ENCODE measurements at places on chromosomes 4 and X.

GRCh38 chr4:139286186-139286698, 6.2 kb upstream of the MGARP start:
- DNase-seq: no peak

GRCh38 chr4:150722908-150723362, 141.0 kb downstream of the MAB21L2 start:
- DNase-seq: no peak

DNA sequence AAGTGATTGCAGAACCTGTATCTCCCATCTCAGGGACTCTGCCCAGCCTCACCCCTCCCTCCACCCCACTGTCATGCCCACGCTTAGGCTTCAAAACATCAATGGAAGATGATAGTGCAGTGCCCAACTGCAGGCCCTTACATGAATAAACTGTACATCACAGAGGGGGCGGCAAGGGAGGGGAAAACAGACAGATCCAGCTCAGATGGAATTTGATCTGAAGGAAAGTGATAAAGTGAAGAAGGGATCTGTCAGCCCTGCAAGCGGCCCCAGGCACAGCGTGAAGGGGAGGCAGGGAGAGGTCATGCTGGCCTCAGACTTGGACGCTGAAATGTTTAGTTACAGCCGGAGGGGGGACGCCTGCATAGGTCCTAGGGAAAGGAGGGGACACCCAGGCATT, 38.5 kb downstream of the GYG2 start:
- no peak for DNase-seq

DNA sequence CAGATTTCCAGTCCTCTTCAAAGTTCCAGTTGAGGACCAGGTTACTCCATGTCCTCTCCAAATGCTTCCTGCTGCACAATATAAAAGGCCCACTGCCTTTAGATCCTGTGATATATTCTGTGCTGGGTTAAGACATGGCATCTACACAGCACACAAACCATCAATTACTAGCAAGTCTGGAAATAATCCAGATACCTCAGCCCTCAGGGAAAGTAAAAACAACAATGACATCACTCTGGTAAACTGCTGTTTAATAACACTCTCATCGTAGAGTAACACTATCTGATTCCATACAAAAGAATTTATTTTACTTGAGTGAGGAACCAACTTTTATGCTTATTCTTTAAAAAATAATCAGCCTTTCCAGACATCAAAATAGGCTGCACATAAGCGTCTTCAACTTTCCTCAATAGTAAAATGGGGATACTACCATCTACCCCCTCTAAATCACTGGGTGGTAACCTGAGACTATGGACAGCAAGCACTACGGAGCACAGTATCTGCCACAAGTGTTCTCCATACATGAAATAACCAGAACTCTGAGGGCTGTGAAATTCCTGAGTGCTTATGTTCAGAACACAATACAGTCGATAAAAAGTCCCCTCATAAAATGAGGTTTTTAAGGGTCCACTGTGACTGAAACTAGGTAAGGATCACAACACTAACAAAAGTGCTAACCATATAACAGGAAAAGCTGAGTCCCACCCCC, 53.4 kb downstream of the ABCG2 start:
- DNase-seq: peak; percentile 44

GRCh38 chrX:13703135-13703534, 14.2 kb downstream of the RAB9A start:
- DNase-seq: no peak

DNA sequence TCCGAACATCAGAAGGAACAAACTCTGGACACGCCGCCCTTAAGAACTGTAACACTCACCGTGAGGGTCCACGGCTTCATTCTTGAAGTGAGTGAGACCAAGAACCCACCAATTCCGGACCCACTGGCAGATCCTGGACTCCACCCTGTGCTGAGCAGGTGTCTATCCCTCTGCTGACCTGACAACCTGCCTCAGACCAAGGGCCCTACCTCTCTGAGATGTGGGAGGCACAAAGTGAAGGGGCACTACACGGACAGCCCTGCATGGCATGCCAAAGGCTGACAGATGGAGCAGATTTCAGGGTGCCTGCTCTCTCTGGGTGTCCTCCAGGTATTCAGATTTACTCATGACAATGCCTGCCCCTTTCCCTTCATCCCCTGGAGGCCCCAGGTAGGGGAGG, 14.0 kb upstream of the HSFX1 start:
- no peak for DNase-seq

- peak; percentile 55 for DNase-seq
Observed at GRCh38 chr4:57043347-57044251, 64.9 kb downstream of the POLR2B start.

GRCh38 chr4:7307394-7308099, 115.2 kb downstream of the SORCS2 start:
- no peak for DNase-seq

DNA sequence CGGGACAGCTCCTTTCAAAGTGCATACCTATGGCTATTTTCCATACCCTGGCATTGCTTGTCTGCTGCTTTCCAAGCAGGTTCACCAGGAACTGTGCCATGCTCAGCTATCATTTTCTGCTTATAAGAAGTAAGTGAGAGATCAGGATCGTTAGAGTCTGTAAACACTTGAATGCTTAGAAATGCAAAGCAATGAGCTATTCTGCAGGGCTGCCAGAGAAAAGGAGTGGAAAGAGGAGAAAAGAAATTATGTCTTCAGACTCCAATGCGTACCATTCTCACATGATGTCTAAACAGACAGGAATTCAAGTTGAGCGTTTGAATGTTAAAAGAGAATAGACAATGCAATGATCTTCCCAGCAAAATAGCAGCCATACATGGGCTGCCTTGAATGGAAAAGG, 245.5 kb upstream of the SLC7A11 start:
- DNase-seq: no peak

GRCh38 chrX:39158801-39159657, 357.8 kb downstream of the MID1IP1 start:
- DNase-seq: no peak

DNA sequence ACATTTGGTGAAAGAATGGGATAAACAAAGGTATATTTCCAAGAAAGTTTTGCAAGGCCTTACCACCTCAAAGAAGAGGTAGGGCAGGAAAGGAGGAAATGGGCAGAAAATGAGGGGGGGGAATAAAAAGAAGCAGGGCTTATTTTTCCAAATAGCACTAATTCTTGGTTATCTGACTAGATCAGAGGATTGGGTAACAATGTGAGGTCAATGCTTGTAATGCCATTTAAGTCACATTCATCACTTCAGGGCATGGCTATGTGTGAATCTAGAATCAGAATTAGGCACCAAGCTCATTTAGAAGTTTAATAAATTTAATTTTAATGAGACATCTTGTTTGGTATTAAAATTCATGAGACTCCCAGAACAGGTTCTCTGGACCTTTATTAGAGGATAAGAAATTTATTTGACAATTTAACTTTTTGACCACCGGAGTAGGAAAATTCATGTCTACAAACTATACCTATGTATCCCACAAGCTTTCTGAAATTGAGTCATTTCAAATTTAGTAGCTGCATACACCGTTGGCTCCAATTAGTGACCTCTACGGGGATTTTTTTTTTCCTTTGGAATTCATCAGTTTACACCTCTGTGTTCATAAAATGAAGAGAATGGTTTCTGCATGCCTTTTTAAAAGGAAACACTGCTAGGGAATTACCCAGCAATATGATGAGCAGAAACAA, 1.4 kb upstream of the STS start:
- no peak for DNase-seq

GRCh38 chr4:185229021-185229818, 19.8 kb downstream of the SNX25 start:
- DNase-seq: no peak

DNA sequence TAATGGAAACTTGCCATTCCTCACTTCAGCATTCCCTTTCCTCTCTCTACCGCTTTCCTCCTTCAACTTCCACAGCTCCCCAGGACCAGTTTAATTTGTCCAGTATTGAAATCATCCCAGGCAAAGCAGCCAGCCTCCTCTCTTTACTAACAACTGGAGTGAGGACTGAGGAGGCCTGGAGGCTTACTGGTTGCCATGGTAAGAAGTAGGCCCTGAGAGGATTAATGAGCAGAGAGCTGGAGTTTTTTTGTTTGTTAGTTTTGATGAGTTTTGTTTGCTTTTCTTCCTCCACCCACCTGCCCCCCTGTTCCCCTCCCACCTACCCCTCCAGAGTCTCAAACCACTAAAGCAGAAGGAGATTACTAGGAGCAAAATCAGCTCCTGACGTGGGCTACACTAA, 29.5 kb upstream of the PLP1 start:
- DNase-seq: no peak

- no peak for DNase-seq
Observed at GRCh38 chrX:54494989-54495813, 833 bp downstream of the FGD1 start.

- no peak for DNase-seq
Observed at GRCh38 chr4:25466966-25467697, 90.1 kb downstream of the ANAPC4 start.

DNA sequence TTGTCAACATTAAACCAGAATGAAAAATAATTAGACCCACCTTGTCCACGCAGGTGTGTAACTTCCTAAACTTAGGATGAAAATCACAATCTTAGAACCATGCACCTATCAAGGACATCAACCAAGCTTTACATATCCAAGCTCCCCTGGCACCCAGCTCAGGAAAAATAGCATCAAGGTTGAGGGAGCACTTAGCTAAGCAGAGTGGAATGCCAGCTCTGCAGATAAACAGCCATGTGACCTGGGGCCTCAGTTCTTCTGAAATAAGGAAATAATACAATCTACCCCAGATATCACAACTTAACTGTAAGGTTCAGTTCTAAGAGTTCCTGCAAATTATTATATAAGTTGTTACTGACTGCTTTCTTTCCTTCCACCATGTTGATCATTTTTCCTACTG, 64.7 kb downstream of the DHX15 start:
- DNase-seq: no peak
